ENCODE measurements at places on chromosomes 6 and 20.
A peak's percentile ranks its signal among the peaks of the same experiment; 100 is the strongest.

DNA sequence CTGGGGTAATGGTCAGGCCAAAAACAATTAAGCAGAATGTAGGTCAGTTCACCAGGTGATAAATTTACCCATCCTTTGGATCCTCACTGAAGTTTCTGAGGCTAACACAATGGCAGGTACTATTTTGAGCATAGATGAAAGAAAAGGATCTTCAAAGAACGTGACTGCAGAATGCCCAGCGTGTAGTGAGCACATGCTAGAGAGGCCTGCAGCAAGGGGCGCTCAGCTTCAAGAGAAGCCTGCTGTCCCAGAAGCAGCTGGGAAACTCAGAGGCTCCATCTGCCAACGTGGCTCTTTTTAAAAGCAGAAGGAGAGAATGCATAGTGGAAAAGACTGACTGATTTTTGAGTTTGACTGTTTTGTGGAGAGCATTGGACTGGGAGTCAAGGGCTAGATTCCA, 57.4 kb downstream of the CD83 start:
- DNase-seq, result no peak

DNA sequence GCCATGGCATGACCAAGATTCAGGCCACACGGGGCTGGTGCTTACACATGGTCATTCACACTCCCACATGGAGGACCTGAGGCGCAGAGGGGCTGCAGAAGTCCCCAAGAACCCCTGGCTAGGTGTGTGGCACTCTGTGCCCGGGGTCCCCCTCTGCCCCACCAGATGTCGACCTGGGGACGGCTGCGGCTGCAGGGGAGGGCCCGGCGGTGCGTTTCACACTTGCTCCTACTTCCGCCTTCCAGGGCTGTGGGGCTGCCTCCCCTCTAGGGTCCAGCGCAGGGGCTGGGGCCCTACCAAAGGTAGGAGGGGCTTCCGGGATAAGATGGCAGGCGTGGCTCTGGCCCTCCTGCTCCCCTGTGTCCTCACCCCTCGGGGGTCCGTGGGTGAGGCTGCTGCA, 81.1 kb upstream of the SLCO4A1 start:
- DNase-seq, result no peak

GRCh38 chr6:45421709-45422502, 44.2 kb upstream of the SUPT3H start:
- no peak for DNase-seq

DNA sequence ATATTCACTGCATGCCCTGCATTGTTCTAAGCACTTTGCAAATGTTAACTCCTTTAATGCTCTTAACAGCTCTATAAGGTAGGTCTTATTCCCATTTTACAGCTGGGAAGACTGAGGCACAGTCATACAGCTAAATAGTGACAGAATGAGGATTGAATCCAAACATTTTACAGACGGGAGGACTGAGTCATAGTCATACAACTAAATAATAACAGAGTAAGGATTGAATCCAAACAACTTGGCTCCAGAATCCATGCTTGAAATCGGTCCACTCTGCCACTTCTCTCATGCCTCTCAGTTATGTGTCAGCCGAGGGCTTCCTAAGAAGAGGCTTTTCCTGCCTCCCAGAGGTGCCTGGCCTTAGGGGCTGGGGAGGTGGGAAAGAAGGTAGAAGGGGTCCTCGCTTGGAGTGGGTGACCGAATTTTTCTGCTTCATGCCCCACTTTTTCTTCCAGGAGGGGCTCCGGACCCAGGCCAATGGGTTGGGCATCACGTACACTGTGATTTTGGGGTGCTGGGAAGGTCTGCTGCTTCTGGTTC, 137.4 kb upstream of the RNF24 start:
- DNase-seq, result no peak

GRCh38 chr6:80641591-80641990, 535.1 kb downstream of the BCKDHB start:
- DNase-seq, result no peak

- DNase-seq, result no peak
Measured at GRCh38 chr6:16766043-16766536, 4.8 kb upstream of the ATXN1 start.

DNA sequence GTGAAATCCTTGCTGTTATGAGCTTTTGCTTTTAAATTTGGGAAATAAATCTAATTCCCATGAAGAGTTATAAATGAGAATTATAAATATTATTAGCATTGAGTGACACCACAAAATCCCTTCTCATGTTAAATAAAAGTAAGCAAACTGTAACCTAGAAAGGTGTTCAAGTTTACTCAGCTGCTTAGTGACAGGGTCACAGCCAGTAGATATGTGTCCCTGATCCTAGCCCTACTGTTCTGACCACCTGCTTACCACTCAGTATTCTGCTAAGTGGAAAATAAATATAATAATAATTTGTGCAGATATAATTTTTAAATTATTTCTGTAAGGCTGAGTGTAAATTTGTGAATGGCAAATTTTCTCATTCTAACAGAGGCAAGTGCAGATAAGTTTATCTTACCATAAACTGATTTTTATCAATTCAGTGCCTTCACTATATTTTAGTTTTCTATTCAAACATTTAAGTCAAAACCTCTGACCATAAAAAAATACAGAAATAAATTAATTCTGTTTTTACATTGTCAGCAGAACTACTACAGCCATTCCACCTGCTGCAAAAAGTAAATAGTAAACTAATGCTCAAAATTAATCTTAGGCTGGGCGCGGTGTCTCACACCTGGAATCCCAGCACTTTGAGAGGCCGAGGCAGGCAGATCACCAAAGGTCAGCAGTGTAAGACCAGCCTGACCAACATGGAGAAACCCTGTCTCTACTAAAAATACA, 118.2 kb downstream of the TENT5A start:
- DNase-seq, result no peak

- DNase-seq, result no peak
Measured at GRCh38 chr6:148566664-148567350, 180.0 kb upstream of the UST start.

GRCh38 chr20:44454306-44454963, 21.2 kb upstream of the TTPAL start:
- no peak for DNase-seq

DNA sequence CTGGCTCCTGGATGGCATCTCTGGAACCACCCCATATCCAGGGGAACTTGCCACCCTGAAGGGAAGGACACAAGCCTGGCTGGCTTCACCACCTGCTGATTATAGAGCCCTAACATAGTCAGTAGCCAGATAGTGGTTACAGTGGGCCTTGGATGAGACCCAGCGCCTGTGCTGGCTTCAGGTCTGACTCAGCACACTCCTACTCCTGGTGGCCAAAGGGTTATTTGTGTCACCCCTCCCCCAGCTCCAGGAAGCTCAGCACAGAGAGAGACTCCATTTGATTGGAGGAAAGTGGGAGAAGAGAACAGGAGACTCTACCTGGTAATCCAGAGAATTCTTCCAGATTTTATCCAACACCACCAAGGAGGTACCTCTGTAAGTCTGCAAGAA, 12.8 kb downstream of the SNX14 start:
- no peak for DNase-seq

DNA sequence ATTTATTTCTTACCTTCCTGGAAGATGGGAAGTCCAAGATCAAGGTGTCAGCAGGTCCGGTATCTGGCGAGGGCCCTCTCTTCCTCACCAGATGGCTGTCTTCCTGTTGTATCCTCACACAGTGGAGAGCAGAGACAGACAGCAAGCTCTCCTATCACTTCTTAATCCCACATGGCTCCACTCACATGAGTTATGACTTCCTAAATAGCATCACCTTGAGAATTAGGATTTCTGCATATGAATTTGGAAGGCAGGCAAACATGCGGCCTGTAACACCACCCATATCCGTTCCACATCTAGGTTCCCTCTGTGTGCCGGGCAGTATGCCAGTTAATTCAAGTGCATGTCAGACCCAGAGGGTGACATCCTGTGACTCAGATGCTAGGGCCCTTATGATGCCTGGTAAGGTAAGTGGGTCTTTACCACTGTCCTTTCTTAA, 2.1 kb downstream of the RAET1E start:
- peak; percentile 18 for DNase-seq

DNA sequence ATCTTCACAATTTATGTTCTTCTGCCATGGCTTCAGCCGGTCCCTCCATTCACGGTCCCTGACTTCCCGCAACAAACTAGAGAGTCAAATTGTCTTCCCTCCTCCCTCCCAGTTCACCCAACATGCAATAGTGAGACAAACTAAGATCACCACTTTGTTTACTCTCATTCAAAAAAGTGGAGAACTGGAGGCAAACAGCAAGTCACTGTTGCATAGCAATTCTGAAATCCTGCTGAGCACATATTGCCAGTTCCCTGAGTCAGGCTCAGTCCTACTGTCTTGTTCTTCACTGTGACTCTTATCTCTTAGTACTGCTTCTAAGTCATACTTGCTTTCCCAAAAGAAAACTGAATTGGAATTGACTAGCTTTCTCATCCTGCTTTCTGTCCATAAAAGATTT, 287.2 kb upstream of the SASH1 start:
- DNase-seq, result no peak

GRCh38 chr20:555976-556385, 12.4 kb upstream of the CSNK2A1 start:
- DNase-seq, result no peak

DNA sequence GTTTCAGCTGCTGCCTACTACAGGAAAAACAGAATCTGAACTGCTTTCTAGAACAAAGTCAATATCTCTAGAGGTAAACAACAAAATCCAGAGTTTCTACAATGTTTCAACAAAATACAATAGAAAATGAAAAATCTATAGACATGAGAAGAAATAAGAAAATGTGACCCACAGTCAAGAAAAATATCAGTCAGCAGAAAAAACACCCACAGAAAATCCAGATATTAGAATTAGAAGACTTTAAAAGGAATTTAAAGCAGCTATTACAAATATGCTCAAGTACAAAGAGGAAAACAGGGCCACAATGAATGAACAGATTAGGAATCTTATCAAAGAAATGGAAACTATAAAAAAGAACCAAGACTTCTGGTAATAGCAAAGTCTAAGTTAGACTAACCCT, 26.4 kb upstream of the ANKRD60 start:
- no peak for DNase-seq

DNA sequence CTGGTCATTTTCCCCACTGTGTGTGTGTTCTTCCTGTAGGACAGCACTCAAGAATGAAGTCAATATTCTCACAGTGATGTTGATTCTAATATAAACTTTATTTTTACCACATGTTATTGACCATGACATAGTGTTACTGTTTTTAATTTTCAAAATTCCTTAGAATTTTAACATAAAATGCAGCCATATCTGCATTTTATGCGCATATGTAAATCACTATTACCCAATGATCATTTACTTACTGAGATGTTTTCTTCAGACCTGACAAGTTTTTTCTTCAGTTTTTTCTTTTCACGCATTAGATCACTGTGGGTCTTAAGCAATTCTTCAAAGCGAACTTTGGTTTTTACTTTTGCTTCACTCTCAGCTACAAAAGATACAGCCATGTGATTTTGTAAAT, 7.2 kb downstream of the AHI1 start:
- no peak for DNase-seq

Data from activated T-cell treated with anti-CD3 and anti-CD28 coated beads for 4 hours (primary cell).